Endothelial cell of umbilical vein (primary cell): ENCODE measurements at places on chromosomes 13 and 19.

DNA sequence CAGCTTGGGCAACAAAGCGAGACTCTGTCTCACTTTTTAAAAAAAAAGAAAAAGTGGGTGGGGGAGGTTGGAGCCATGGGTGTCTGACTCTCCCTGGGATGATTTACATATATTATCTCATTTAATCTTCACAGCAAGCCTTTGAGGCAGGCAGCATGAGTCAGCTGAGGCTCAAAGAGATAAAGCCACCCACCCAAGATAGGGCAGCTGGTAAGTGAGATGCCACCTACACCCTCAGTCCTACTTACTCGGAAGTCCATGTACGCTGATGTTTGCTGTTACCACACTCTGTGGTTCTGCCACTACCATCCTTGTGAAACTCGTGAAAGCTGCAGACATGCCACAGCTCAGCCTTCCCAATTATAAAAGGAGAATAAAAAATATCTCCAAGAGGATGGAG, 142.0 kb upstream of the TSHZ3 start:
- no peak for DNase-seq

- no peak for DNase-seq
These were observed 386.3 kb downstream of the KCTD12 start for GRCh38 chr13:76499891-76500290.

DNA sequence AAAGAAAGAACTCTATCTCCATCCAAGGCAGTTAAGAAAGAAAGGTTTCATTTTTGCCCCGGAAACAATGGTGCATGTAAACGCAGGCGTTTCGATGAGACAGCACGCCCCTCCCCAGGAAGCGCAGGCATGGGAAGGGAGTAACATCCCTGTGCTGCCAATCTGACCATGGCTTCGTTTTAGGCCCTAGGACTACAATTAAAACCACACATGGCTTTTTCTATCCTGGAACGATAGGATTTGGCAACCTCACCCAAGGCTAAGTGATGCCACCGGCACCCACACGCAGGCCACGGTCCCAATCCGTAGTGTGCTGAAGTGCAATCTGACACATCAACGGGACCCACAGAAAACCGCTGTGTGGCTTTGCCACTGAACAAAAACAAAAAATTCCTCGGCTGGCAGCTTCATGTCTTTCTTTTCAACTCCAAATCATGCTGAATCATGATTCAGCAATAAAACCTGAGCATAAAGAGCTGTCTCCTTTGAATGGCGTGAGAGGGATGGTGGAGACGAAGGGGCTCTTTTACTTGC, 24.2 kb downstream of the RANBP3 start:
- DNase-seq, result no peak

DNA sequence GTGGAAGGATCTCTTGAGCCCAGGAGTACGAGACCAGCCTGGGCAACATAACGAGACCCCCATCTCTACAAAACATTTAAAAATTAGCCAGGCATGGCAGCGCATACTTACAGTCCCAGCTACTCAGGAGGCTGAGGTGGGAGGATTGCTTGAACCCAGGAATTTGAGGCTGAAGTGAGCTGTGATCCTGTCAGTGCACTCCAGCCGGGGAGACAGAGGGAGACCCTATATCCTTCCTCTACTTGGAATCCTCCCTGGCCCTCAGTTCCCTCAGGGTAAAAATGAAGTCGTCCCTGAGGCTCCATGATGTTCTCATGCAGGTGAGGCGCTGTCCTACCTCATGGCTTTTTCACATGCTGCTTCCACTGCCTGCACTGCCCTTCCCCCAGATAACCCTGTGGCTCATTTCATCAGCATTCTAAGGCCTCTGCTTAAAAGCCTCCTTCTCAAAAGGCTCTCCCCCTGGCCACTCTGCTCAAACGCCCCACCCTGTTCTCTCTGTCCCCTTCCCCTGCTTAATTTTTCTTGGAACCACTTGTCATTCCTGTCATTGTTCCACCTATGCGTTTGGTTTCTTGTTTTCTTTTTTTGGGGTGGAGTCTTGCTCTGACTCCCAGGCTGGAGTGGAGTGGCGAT, 19.2 kb downstream of the DNM2 start:
- no peak for DNase-seq

GRCh38 chr19:13963603-13964105, 11.3 kb downstream of the DCAF15 start:
- no peak for DNase-seq

DNA sequence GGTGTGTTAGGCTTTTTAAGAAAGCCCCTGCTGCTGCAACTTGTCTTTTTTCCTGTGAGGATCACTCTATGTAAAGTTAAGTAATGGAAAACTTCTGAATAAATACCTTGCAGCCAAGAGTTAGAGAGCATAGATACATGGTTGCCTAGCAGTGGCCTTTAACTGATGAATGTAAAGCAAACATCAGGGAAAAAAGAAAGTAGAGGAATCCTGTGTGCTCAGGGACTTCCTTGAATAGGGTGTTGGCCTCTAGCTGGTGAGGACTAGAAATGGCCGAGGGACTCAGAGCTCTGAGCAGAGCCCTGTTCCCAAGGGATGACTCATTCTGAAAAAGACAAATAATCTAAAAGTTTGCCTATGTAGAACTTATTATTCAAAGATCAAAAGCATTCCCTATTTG, 135.7 kb downstream of the MIPEP start:
- no peak for DNase-seq

DNA sequence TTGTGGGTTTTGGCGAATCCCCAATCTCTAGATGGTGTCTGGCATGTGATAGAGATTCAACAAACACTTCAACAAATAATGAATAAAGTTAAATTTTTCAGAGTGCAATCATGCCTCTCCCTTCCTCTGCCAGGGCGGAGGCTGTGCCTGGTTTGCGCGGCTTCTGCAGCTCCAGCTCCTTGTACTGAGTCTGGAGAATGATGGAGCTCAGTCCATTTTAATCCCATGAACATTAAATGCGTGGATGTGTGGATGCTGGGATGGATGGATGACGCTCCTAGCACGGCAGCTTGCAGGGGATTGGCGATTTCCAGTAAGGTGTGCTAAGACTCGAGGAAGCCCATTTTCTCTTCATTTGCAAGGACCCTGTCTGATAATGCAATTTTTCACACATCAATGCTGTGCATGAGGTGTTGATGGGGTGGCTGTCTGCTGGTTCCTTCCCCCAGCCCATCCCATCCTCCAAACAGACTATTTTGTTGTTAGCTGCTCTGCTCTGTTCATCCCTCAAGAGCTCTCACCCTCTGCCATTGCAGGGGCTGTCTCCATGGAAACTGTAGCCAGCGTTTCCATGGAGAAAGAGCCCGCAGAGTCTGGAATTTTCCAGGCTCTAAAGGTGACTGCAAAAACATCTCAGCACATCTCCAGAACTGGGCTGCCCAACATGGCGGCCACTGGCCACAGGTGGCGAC, 92.6 kb upstream of the PEG3 start:
- no peak for DNase-seq

GRCh38 chr19:10189616-10190015, 5.1 kb downstream of the DNMT1 start:
- DNase-seq, result no peak

DNA sequence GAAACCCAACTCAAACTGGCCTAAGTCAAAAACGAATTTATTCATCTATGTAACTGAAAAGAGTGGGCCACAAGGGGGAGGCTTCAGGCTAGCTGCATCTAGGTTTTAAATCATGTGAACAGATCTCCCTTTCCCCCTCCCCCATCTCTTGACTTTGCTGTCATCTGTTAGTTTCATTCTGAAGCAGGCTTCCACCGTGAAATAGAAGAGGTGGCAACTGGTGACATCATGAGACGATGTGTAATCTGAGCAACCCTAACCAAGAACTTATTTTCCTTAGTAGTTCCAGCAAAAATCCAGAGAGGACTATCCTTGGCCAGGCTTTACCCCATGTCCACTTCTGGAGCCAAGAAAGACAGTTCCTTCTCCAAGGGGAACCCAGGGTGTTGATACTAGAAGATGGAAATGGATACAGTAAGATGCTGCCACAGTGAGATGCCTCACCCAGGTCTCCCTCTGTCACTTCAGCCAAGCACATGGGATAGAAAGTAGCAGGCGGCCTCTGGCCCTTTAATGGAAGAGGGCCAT, 9.4 kb downstream of the SAMD4B start:
- DNase-seq, result no peak

GRCh38 chr19:34363094-34363493, 1.9 kb upstream of the GPI start:
- DNase-seq, result no peak

GRCh38 chr19:11566164-11566563, 7.1 kb upstream of the ELOF1 start:
- no peak for DNase-seq

GRCh38 chr13:57631596-57632275, at the start of gene PCDH17:
Gene PCDH17 (plus strand): TSS chr13:57631744. CDS start chr13:57632547, 803 bp downstream.
- DNase-seq, result peak; percentile 65

DNA sequence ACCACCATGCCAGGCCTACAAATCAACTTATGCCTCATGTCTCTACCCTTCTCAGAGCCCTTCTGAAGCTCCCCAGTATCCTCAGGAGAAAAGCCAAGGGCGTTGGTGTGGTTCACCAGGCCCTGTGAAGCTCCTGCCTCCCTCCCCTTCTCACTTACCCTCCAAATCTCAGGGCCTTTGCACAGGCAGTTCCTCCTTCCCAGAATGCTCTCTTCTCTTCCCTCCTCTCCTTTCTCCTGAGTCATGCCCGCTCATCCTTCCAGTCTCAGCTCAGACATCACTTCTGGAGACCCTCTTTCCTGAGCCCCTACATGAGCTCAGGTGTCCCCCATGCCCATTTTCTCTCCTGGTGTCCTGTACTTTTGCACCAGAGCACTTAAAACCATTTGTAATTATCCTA, 20.5 kb downstream of the HIF3A start:
- no peak for DNase-seq

DNA sequence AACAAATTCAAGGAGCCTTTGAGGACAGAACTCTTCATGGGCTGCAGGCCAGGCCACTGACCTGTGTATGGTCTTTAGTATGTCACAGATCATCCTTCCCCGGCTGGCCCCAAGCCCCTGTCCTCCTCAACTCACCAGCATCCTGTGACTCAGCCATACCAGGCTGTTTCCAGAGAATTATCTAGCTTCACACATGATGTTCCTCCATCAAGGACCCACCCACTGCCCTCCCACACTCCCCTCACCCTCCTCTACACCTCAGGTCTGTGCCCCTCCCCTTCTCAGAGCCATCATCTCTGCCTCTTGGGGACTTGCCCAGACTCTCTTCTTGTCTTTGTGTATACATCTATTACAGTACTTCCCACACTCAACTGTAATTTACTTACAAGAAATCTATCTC, 14.7 kb downstream of the DCT start:
- DNase-seq, result no peak

DNA sequence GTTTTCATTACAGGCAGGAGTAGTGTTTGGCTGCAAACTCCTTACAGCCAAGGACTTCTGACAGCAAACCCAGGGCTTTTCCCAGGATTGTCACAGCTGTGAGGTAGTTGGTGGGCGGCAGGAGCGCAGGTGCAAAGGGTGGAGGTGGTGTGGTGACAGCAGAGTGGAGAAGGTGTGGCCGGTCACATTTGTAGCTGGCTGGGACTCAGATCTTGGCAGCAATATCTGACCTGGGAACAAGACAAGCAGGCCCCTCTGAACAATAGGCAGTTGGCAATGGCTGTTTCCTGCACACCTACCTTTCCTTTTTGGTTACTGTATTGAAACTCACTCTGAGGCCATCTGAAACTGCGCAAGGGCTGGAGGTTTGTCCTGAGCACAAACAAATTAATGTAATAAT, 327.3 kb downstream of the COG6 start:
- no peak for DNase-seq

DNA sequence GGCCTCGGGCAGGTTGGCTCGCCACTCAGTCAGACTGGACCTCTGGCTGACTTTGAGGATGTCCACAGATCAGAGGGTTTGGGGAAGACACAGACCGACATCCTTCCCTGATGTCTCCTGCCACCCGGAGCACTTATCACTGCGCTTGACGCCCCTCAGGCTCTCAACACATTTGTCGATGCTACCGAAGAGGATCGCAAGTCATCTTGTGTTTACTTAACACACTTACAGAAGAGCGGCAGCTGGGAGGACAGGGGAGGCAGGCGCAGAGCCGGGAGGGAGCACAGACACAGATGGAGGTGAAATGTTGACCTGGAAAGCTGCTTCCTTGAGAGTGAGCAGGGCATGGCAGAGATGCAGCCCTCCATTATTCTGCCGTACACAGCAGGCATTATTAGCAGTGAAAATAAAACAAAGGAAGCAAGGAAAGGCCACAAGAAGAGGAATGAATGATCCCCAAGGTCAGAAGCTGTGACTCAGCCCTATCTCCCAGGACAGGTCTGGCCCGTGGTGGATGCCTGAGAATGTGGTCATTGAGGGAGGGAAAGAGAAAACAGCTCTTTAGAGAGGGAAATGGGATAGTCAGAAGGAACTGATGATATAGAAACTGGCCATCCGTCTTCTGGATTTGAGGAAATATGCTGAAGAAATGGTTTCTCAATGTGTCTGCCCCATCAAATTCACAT, 549.5 kb upstream of the ARGLU1 start:
- no peak for DNase-seq

DNA sequence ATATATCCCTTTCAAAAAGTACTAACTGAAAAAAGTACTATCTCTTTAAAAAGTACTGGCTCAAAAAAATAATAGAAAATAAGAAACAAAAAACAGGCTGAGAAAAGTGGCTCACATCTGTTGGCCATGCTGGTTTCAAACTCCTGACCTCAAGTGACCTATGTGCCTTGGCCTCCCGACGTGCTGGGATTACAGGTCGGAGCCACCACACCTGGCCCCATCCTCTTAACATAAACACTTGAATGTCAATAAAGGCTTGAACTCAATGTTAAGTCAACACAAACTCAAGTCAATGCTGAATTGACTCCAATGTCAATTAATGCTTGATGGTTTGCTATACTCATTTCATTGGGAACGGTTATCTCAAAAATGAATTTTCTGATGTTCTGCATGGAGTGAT, 30.9 kb downstream of the ZNF611 start:
- DNase-seq, result no peak

DNA sequence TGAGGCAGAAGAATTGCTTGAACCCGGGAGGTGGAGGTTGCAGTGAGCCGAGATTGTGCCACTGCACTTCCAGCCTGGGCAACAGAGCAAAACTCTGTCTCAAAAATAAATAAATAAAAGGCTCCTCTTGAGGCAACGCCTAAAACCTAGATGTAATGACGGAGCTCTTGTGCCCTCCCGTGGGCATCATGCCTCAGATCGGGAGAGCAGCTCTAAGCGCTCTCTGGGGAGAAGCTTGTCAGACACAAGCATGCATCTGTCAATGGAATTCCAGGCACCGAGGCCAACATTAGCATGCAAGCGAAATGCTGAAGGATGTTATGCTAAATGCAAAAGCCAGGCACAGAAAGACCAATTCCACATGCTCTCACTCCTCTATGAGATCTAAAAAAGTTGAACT, 45.6 kb upstream of the MRI1 start:
- no peak for DNase-seq
